ENCODE measurements at places on chromosomes 13 and 19.

DNA sequence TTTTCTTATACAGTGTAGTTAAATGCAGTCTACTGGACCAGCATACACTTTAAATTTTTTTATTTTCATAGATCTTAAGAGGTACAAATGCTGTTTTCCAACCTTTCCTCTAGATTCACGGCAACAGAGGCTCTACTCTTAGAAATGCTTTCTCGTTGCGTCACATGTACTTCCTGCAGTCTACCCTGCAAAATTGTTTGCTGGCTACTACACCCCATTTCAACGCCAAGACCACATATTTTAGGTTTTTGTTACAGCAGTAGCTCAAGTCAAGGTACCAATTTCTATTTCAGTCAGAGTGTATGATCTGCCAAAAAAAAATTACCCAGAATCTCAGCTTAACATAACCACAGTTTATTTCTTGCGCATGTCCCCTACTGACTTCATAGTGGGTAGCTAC is 94.1 kb downstream of the TNFSF13B start:
- no peak for DNase-seq

DNA sequence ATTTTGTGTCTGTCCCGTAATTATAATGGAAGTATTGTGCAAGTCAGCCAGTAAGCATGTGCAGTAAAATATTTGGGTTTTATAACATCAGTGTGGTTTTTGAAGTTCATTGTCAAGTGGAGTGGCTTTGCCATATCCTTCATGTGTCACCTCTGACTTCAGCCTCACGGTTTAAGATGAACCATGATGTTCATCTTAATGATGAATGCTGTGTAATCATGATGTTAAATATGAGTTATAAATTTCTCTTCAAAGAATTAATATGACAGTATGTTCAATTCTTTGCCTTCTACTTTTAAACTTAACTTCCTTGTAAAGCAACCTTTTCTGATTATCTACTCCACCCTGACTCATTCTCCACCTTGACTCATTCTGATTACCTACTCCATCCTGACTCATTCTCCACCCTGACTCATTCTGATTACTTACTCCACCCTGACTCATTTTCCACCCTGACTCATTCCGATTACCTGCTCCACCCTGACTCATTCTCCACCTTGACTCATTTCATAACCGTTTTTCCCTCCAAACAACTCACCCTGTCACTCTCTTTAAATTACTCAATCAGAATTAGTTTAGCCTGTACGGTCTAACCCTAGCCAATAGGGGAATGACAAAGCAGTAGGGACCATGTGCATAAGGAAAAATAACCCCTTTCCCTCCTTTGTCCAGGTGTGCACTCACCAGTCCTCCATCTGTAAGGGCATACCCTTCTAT is 50.3 kb upstream of the ANKRD10 start:
- peak; percentile 35 for DNase-seq

DNA sequence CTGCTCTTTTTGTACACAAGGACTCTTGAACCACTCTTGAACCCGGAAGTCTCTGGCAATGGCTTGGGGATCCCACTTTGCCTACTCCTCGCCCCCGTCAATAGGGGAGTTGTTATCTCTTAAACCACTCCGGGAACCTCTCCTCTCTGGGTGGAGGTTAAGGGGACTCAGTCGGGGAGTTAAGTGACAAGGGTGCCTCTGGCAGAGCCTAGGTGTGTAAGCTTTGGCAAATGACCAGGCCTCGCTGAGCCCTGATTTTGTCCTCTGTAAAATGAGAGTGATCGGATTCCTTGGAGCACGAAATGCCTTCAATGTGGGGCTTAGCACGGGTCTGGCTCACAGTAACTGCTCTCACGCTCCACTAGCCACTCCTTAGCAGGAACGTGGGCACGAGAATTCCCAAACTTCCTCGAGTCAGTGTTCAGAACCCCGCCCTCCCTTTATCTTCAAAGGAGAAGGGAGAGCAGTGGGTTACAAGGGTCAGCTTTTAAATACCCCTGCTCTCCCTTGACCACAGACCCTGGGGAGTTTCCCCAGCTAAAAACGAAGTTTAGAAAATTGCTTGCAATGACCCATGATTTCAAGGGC is 193.3 kb downstream of the KATNAL1 start:
- DNase-seq: no peak

DNA sequence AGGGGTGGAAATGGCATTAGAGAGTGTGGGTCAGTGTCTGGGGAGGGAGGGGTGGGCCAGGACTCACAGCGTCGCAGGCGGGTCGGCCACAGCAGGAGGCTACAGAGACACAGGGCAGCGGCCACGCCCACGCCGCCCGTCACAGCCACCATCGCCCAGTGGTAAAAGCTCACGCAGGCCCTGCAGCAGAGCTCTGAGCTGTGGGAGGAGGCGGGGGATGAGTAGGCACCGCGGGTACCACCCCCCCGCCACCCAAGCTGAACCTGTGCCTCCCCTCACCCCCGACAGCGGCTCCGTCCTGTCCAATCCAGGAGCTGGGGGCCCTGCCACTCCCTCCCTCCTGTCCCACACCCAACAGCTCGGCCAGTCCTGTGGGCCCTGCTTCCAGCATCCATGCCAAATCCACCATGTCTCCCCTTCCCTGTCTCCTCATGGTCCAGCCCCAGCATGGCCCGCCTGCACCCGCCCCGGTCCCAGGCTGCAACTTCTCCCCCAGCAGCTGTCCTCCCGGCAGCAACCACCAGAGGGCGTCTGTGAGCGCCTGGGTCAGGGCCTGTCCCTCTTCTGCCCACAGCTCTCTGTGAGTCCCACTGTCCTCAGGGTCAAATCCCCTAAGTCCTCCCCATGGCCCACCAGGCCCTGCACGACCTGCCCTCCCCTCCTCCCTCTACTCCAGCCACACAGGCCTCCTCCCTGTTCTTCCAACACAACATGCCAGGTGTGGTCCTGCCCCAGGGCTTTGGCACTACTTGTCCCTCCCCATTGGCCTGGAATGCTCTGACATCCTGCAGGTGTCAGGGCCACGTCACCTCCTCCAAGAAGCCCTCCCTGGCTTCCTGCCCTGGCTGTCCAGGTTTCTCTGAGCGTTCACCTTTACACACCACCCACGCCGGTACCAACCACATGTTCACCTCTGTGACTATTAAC is 6.0 kb downstream of the TEKTIP1 start:
- DNase-seq: peak; percentile 76

- no peak for DNase-seq
Observed at GRCh38 chr19:51595190-51596175, 24.4 kb downstream of the ZNF175 start.

- DNase-seq: no peak
Observed at GRCh38 chr13:35818633-35819067, 312.5 kb downstream of the DCLK1 start.

- DNase-seq: no peak
Observed at GRCh38 chr13:41054212-41054877, 7.0 kb upstream of the WBP4 start.

DNA sequence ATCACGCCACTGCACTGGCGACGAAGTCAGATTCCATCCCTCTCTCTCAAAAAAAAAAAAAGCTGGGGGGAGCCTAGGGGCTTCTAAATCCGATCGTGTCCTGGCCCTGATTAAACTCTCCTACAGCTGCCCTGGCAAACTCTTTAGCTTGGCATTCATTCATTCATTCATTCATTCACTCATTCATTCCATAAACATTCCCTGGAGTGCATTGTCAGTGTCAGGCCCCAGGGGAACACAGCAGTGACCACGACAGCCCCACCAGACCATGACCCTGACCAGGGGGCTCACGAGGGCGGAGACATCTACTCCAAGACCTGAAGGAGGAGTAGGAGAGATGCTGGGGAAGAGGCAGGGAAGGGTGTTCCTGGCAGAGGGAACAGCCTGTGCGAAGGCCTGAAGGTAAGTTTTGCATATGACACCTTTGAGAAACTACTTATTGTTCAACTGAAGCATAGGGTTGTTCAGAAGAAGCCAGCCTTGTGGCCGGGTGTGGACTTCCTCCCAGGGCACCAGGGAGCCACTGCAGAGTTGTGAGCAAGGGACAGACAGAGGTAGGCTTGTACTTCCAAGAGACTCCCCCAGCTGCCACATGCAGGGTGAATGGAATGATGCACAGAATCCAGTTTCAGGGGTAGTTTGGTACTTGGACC is 24.5 kb downstream of the CEACAM16 start:
- DNase-seq: no peak

DNA sequence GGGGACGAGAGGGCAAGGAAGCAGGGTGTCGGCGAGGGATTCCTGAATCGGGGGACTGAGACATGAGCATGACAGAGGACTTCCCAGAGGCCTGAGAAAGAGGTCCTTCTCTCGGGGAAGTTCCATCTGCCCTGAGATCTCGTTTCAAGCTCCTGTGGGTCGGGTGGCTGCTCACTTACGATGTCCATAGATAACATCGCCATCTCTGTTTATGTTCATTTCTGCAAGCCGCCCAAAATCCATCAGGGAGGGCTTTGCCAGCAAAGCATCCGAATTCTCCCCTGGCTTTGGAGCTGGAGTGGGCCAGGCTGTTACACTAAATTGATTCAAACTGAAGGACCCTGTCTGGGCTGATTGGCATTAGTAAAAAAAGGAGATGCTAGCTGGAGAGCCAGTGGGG is 5.9 kb downstream of the DMKN start:
- no peak for DNase-seq

GRCh38 chr19:10003271-10003670 is 7.0 kb downstream of the COL5A3 start:
- DNase-seq: no peak

DNA sequence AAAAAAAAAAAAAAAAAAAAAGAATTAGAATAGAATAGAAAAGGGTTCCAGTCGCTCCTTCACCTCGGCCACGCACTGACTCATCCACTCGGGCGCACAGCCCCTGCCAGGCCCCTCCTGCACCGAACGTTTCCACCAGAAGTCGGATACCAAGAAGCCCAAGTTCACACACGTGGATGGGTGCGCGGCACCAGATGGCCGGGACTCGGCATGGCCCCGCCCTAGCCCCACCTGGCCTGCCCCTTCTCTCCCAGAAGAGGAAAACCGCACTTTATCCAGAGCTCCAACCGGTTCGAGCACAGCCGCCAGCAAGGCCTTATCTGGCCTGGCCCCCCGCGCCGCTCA is 5.9 kb downstream of the PRR36 start:
- DNase-seq: peak; percentile 58

DNA sequence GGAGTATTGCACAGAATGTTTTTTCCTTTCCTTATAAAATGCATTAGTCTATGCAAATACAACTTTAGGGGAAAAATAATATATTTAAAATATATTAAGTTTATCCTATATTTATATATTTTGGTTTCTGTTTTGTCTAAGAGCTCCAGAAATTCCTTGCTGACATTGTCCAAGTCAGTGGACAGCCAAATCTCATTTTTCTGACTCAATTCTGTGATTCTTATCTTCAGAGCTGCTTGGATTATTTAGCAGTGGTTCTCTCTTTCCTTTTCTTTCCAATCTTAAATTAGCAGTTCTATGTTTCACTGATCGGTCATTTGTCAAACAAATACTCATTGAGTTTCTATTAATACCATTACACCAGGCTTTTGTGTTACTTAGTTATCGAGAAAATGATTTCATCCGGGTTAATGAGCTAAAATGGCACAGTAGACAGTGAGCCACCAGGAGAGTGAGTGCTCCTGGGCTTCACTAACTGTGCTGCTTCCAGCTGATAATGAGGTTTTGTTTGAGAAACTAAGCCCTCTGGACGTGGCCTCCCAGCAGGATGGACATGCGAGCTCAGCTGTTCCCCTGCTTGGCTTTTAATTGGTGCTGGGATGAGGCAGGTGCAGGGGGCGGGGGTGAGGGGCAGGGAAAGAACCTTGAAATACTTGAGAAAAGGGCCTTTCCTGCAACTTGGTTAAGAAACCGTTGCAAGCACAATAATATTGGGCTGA is 44.0 kb downstream of the ATP11A start:
- no peak for DNase-seq

- DNase-seq: peak; percentile 89
Observed at GRCh38 chr19:53868892-53869804, 1.5 kb downstream of the MYADM start.

GRCh38 chr13:111153977-111154332 is 38.8 kb downstream of the ARHGEF7 start:
- no peak for DNase-seq

GRCh38 chr13:102097708-102098107 is 304.1 kb downstream of the FGF14 start:
- no peak for DNase-seq

- no peak for DNase-seq
Observed at GRCh38 chr13:51229731-51230130, 7.5 kb downstream of the FAM124A start.

GRCh38 chr19:720345-721160 is 11.8 kb downstream of the PALM start:
- no peak for DNase-seq

- no peak for DNase-seq
Observed at GRCh38 chr13:26616126-26616525, 58.6 kb downstream of the WASF3 start.

GRCh38 chr13:83740622-83741021 is 141.7 kb downstream of the SLITRK1 start:
- DNase-seq: no peak

DNA sequence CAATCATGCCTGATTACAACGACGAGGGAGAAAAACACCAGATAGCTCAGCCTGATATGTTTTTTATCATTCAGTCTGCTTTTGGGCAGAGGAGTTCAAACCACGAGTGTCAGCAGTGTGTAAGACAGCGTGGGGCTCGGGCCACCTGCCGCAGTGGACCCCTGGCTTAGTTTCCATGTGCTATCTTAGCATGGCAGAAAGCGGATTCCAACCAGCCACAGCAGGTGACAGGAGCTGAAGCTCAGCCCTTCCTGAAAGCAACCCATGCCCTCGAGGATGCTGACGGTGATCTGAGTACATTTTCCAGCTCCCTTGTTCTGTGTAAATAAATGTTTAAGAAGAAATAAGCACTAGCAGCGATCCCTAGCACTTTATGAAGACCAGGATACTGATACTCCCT is 32.2 kb upstream of the MBNL2 start:
- DNase-seq: no peak

GRCh38 chr19:49848938-49849337 is 2.0 kb upstream of the PTOV1 start:
- no peak for DNase-seq

GRCh38 chr13:53013113-53013512 is 15.5 kb upstream of the OLFM4 start:
- no peak for DNase-seq

DNA sequence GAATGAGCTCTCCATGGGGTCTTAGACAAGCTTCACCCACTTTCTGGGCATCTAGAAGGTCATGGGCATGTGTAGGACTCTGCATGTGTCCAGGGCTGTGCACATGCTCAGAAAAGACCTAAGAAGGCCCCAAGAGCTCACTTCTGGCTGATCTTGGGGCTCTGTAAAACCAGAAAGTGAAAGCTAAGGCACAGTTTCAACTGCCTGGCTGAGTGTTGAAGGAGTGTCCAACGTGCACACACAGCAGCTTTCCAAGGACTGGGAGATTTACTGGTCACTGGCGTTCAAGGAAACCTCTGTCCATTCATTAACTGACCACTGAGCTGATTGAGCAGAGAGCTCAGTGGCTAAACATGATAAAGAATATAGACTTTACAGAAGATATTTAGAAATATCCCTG is 137.9 kb downstream of the KATNAL1 start:
- no peak for DNase-seq

DNA sequence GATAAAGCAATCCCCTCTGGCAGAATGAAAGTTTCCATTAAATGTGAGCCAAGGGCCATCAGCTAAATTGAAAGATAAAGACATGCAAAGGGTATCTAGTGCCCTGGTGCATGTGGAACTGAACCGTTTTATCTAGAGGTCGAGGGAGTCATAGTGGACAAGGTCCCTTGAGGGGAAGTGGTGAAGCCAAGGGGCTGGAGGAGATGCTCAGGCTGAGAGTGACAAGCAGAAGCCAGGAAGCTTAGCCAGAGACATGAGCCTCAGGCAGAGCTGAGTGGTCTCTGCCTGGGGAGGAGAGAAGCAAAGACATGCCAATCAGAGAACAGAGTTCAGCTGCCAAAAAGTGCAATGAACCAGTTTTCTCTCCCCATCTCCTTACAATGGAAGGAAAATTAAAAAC is 68.1 kb upstream of the SLC10A2 start:
- DNase-seq: no peak
